Temporal lobe (tissue), 4 donors: ENCODE measurements at places on chromosomes 4 and X. TPM values are rescaled to one million over a fixed set of nuclear protein-coding genes. Genes with fewer than 3 reads are reported as not detected.

NR3C2 gene
- total RNA-seq: 5.2 TPM

HTN1 gene
- not detected for total RNA-seq

FGD1 gene
- total RNA-seq: 11.1 TPM

BST1 gene
- total RNA-seq: 2.7 TPM

CCDC120 gene
- 3.0 TPM for total RNA-seq

NLGN3 gene
- 34.7 TPM for total RNA-seq

PNMA6F gene
- total RNA-seq: 0.49 TPM

UGT2A1 gene
- not detected for total RNA-seq

CCNB3 gene
- total RNA-seq: 0.25 TPM

HSFX2 gene
- total RNA-seq: not detected

CXCL6 gene
- under 0.01 TPM for total RNA-seq

RRH gene
- total RNA-seq: 0.25 TPM

ACSL1 gene
- total RNA-seq: 34.7 TPM
